Fibroblast of the conjunctiva (primary cell): ENCODE measurements at places on chromosomes 7 and 10.

- no peak for DNase-seq
Observed at GRCh38 chr10:117170244-117170643, 27.0 kb upstream of the KCNK18 start.

DNA sequence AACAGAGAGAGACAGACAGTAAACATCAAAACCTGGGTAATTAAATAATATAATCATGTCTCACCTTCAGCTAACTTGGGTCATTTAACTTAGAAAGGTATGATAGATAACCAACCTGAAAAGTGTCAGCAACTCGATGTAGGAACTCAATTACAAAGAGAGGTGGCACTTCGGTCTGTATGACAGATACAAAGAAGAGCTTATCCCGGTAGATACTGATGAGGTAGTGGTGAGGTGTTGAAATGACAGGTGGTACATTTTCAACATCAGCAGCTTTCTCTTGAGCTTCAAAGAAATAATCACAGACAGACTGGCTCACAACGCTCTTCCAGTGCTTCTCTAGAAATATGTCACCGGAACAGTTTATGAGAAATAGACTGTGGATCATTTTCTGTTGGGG, 12.6 kb downstream of the AP3M1 start:
- no peak for DNase-seq

DNA sequence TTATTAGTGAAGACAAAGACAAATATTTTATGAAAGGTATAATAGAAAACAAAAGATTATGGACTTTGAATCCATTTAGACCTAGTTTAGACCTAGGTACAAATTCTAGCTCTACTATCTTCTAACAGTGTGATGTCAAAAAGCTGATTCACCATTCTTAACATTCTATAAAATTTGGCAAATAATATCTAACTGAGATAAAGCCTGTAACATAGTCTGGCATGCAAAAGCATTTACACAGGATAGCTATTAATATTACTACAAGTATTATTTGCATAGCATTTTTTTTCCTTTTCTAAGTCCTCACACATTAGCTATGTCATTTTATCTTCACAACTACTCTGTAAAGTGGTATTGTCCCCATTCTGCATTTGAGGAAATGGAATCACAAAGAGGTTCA, 179.6 kb upstream of the LRRTM3 start:
- no peak for DNase-seq

DNA sequence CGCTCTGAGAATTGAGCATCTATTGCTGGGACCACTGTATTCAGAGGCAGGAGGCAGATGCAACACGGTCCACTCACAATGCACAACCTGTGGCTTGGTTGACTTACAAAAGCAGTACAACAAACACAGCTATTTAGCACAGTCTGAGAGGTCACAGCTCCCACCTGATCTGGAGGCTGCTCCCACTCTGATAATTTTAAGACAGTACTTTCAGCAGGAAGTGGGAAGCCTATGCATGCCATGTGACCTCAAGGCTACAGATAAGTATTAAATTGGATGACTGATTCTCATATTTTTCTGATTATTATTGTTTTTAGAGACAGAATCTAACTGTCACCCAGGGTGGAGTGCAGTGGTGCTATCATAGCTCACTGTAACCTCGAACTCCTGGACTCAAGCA, 659.3 kb downstream of the PARD3 start:
- DNase-seq: no peak

- DNase-seq: no peak
Observed at GRCh38 chr10:104028823-104029520, 56.7 kb downstream of the COL17A1 start.

- DNase-seq: no peak
Observed at GRCh38 chr7:92413550-92413949, 33.7 kb upstream of the GATAD1 start.

DNA sequence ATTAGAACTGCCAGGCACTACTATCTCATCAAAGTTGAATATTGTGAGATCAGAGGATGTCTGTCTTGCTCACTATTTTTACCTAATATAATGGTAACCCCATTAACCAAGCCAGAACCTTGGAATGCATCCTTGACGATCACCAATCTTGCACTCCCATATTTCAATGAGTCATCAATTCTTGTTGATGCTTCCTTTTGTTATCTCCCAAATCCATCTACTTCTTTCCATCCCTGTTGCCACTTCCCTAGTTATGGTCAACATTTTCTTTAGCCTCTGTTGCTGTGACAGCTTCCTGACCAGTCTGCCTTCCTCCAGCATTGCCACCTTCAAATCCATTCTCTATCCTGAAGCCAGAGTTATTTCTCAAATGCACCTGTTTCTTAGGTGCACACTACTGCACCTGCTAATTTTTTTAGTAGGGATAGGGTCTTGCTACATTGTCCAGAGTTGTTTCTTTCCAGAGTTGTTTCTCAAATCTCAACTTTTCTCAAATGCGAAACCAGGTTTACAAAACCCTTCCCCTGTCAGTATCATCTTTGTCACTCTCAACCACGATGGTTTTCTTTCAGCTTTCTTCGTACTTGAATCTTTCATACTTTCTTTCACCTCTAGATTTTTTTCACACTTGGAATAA, 15.7 kb downstream of the ITGA8 start:
- DNase-seq: no peak

GRCh38 chr7:30266686-30267085, 17.7 kb upstream of the ZNRF2 start:
- no peak for DNase-seq

DNA sequence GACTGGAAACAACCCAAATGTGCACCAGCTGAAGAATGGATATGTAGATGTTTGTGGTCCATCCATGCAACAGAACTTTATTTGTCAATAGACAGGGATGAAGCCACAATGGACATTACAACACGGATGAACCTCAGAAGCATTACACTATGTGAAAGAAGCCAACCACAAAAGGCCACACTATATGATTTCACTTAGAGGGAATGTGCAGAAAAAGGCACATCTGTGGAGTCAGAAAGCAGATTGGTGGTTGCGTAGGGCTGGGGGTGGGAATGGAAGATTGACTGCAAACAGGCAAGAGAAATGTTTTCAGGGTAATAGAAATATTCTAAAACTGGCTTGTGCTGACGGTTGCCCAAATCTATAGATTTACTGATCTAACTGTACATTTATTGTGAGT, 34.3 kb upstream of the WASHC2A start:
- DNase-seq: no peak

DNA sequence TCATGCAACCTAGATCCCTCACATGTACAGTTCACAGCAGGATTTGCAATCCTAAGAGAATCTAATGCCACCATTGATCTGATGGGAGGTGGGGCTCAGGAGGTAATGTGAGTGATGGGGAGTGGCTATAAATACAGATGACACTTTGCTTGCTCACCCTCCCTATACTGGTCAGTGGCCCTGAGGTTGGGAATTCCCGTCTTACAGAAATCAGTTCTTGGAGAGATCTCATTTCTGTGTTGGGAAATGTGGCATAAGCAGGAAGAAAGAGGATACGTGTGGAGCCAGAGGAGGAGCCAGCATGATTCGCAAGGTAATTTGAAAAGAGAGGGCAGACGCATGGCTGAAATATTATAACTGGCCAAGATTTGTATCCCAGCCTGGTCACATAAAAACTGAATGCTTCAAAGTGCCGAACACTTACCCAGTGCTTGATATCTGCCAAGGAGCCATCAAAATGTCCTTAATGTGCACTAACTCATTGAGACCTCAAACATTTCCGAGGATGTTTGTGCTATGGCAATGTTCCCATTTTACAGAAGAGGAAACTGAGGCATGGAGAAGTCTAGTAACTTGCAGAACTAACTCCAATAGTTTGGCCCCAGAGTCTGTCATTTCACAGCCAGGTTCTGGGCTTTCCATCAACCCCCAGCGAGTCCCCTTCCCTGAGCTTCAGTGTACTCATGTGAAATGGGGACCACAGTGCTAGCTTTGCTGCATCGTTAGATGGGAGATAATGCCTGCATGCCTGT, 5.5 kb upstream of the IKZF1 start:
- no peak for DNase-seq

DNA sequence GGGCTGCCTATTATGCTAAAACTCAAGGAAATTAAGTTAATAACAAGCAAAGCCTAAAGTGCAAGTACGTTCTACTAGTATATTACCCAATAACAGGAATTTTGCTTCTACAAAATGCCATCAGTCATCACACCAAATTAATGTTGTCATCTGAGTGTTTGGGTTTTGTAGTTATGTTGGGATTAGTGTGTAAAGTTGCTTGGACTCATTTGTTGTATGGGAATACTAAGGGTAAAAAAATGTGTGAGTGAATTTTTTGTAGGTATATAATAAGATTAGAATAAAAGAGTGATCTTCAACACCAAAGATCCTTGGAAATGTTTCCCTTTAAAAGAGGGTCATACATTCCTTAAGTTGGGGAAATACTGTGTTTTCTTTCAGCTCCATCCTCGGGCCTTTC, 38.6 kb downstream of the NRP1 start:
- no peak for DNase-seq
